ENCODE measurements at places on chromosomes 1 and 21. TPM values are rescaled to one million over a fixed set of nuclear protein-coding genes. Genes with fewer than 3 reads are reported as not detected.

DNA sequence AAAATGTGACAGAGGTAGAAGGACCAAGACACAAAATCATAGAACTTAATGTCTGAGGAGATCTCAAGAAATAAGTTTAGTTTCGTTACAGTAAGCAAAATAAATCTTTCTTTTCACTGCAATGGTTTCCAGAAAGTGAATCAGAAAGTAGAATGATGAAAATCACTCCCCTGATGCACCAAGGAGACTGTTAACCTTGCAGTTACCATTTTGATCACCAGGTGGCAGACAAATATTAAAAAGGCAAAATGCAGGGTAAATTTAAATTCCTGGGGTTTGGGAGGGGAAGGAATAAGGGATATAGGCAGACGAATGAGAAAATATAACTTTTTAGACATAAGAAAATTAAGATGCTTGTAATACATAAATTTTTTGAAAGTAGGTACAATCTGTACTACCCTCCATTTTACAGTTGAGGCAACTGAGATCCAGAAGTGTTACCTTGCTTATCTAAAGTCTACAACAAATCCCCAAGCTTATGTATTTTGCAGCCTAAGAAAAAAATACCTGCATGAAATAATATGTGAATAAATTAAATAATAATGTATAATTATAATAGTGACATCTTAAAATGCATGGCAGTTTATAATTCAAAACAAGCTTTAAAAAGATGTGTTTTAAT is 253.2 kb downstream of the CRB1 start:
- H3K4me3 ChIP-seq, result no peak overlapping the region
- peak; percentile 56 for DNase-seq
- no peaks in the 10 kb centered on the region for H3K4me1 ChIP-seq
- H3K27ac ChIP-seq, result no peak overlapping the region

Gene RGSL1
- not detected for total RNA-seq

Gene CR1
- under 0.01 TPM for total RNA-seq

DNA sequence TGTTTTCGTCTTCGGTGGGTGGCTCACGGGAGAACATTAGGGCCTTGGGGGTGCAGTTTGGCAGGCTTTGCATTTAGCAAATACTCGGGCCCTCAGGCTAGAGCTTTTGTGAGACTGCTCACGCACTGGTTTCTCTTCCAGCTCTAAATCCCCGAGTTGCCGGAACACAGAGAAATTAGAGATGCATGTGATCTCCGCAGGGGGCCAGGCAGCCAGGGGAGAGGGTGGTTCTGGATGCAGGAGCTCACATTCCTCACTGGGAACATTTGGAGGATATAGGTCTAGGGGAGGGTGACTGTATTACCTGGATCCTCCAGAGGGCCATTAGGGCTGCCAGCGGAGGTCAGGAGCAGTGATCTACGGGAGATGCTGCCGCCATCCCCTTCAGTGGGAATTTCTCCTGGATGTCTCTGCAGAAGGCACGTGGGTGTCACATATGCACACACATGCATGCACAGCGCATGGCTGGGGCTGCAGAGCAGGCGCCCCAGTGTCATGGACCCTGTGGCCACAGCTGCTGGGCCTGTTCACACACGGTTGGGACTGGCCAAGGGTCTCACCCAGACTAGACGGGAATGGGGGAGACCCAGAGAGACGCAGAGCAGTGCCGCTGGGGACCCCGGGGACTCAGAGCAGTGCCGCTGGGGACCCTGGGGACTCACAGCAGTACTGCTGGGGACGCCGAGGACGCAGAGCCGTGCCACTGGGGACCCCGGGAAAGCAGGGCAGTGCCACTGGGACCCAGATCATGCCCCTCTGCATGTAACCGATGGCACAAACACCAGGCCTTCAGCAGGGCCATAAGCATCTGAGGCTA is 258.7 kb downstream of the CAMTA1 start:
- H3K4me3 ChIP-seq, result no peak overlapping the region
- H3K4me1 ChIP-seq, result no peaks in the 10 kb centered on the region
- H3K27ac ChIP-seq, result no peak overlapping the region
- H3K36me3 ChIP-seq, result no peaks in the 10 kb centered on the region
- DNase-seq, result peak; percentile 37

Gene ZBTB48
- total RNA-seq, result 14.5 TPM

GRCh38 chr1:43309405-43310025 is 8.7 kb downstream of the TIE1 start:
- no peaks in the 10 kb centered on the region for H3K27me3 ChIP-seq
- H3K27ac ChIP-seq, result no peak overlapping the region
- peak; percentile 89 for DNase-seq
- H3K4me1 ChIP-seq, result no peaks in the 10 kb centered on the region
- H3K36me3 ChIP-seq, result no peaks in the 10 kb centered on the region

Gene LRRC3
- total RNA-seq, result 0.88 TPM

DNA sequence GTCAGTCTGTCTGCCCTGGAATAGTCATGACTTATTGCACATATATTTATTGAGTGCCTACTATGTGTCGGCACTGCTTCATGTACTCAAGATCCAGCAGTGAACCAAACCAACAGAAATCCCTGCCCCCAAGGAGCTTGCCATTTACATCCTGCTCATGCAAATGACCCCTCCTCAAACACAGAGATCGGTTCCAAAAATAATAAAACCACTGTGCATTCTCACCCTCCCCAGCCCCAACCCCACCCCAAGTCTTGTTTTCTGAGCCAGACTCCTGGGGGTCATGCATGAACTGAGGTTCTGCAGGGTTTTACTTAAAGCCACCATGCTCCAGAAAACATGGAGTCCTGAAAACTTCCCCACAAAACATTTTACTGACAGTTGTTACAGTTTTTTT is 61.9 kb downstream of the KIAA0040 start:
- DNase-seq, result no peak
- no peak overlapping the region for H3K4me3 ChIP-seq
- peaks cover 10% of the 10 kb centered on the region for H3K4me1 ChIP-seq
- H3K36me3 ChIP-seq, result no peaks in the 10 kb centered on the region

DNA sequence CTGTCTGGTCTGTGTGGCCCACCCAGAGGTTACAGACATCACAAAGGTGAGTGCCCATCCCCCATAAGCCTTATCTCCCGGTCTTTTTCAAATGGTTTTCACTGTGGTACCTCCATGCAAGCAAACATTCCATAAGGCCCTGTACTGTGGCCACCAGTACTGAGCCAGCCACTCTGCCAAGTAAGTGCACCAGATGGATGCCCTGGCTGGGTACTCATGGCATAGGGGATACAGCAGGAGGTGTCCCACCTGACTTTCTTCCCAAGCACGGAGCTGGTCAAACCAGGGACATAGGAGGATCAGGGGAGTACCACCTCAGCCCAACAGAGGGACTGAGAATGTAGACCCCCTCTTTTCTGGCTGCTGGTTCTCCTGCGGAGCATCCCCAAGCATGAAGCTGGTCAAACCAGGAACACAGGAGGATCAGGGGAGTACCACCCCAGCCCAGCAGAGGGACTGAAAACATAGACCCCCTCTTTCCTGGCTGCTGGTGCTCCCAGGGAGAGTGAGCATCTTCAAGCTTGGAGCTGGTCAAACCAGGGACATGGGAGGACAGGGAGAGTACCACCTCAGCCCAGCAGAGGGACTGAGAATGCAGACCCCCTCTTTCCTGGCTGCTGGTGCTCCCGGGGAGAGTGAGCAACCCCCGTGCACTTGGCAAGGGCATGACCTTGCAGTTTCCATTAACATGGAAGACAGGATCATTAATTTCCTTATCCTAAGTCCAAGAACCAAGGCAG is 81.8 kb upstream of the KLHDC7A start:
- H3K4me1 ChIP-seq, result no peaks in the 10 kb centered on the region
- H3K27me3 ChIP-seq, result no peaks in the 10 kb centered on the region
- no peak overlapping the region for H3K27ac ChIP-seq
- DNase-seq, result no peak

Gene RASSF5
- 0.59 TPM for total RNA-seq

GRCh38 chr21:21969211-21969610 is 971.0 kb downstream of the NCAM2 start:
- no peak for DNase-seq
- H3K27ac ChIP-seq, result no peak overlapping the region
- H3K4me3 ChIP-seq, result no peak overlapping the region
- no peaks in the 10 kb centered on the region for H3K27me3 ChIP-seq
- no peaks in the 10 kb centered on the region for H3K4me1 ChIP-seq

Gene RORC
- total RNA-seq, result not detected

DNA sequence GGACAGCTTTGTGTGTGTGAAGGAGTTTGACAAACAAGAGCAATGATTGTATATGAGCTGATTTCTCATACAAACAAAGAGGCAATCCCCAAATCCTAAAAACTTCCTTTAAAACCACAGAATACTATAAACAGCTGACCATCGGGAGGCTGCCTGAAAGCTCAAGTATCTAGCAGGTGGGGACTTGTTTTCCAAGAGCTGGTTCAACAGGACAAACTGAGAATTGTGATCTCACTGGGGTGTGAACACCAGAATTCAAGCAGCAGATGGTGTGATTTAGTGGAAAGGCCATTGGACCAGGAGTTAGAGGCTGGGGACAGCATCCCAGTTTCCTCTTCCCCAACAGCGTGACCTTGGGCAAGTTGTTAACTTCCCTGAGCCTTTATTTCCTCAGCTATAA is 13.9 kb downstream of the LMX1A start:
- H3K36me3 ChIP-seq, result no peaks in the 10 kb centered on the region
- no peaks in the 10 kb centered on the region for H3K27me3 ChIP-seq
- no peak for DNase-seq
- no peak overlapping the region for H3K27ac ChIP-seq
- no peaks in the 10 kb centered on the region for H3K4me1 ChIP-seq

Gene SPRR2E
- total RNA-seq, result not detected

Gene CHD1L
- 25.6 TPM for total RNA-seq

DNA sequence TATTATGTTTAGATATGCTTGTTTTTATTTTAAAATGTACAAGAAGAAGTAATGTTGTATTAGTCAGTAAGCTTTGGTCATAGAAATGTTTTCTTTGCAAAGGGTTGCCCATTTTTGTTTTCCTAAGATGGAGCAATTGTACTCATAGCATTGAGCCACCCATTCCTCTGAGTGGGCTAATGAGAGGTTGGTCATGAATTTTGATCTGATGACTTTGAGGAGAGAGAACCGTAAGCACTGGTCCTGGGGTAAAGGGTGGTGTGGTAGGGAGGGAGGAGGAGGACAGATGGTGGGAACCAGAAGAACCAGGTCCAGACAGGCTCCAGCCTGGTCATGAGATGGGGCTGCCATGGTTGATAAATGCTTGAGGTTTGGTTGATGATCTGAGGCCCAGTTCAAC is 15.9 kb upstream of the SLC6A9 start:
- DNase-seq, result no peak
- no peaks in the 10 kb centered on the region for H3K36me3 ChIP-seq
- no peaks in the 10 kb centered on the region for H3K27me3 ChIP-seq
- peaks cover 52% of the 10 kb centered on the region for H3K4me1 ChIP-seq
- H3K27ac ChIP-seq, result peak overlapping the region; percentile 91
- H3K4me3 ChIP-seq, result peak overlapping the region; percentile 40

Gene ARMH1
- 3.2 TPM for total RNA-seq

Gene CASQ1
- total RNA-seq, result 0.36 TPM

Gene TTC39A
- 0.88 TPM for total RNA-seq

DNA sequence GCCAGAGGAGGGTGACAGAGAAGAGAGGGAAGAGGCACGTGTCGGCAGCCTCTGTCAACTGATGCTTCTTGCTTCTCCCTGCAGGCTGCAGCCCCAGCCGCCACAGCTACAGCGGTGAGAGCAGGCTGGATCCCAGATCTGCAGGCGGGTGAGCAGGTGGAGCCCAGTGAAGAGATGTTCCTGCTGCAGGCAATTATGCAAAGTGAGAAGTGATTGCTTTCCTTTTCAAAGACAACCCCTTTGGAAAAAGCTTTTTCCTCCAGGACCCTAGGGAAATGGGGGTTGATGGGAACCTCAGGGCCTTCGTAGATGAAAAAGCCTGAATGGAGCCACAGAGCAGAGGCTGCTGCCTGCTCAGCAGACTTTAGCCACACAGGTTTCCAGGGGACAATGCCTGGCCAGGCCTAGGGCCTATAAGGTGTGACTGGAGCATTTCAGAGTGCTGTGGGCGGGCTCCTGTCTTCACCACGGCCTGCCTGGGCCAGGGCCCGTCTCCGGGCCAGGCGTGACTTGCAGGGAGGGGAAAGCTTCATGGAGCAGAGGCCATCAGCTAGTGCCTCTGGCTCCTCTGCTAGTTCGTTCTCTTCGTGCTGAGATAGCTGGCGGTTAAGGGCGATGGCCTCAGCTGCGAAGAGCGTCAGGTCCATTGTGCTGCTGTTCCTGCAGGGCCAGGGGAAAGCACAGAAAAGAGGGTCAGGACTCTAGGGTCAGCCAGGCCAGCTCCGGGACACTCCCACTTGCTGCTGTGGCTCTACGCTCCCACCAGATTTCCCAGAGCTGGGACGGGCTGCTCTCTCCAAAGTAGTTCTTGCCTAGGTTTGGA is 6.9 kb upstream of the KNCN start:
- no peak for DNase-seq
- no peak overlapping the region for H3K4me3 ChIP-seq
- H3K4me1 ChIP-seq, result no peaks in the 10 kb centered on the region

Gene EXOC8
- 16.3 TPM for total RNA-seq

Gene ZNF691
- 5.4 TPM for total RNA-seq

DNA sequence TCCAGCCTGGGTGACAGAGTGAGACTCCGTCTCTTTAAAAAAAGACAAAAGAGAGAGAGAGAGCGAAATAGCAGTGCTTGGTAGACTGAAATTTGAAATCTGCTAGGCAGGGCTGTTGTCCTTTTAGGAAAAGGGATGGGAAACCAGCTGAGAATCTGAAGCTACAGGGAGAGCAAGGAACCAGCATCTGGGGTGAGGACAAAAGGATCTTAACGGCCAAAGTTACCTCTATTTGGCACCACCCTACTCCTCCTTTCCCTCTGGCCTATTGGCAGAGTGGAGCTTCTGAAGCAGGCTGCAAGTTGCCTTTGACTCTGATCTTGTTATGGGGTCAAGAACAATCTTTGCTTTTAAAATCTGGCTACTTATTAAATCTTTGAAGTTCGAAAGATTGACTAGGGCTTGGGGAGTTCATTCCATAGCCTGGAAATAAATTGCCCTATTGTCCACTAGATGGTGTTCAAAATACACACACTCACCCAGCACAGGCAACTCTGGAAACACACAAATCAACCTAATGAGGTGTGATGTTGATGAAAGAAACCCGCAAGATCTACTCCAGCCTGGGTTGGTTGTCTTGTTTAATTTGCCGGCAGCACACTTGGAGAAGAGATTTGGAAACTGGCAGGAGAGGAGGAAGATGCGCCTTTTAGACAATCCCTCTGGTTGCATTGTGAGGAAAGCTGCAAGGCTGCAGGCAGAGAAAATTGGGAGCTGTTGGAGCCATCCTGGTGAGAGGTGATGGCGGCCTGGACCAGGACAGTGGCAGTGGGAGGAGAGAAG is 16.5 kb upstream of the PARP1 start:
- DNase-seq, result peak; percentile 92
- H3K27ac ChIP-seq, result no peak overlapping the region
- H3K4me3 ChIP-seq, result no peak overlapping the region
- H3K36me3 ChIP-seq, result no peaks in the 10 kb centered on the region

- H3K4me1 ChIP-seq, result no peaks in the 10 kb centered on the region
- no peaks in the 10 kb centered on the region for H3K36me3 ChIP-seq
- H3K27me3 ChIP-seq, result no peaks in the 10 kb centered on the region
- peak; percentile 88 for DNase-seq
These were observed 7.2 kb upstream of the MMP23B start for GRCh38 chr1:1624443-1625403.

Gene ARHGAP30
- not detected for total RNA-seq

GRCh38 chr1:51519048-51519864 is at the start of gene EPS15:
Gene EPS15, minus strand, starts transcription at chr1:51519266. Its CDS starts 35 bp downstream, at chr1:51519231.
- H3K27ac ChIP-seq, result peak within 1 kb of the TSS; percentile 35
- H3K4me1 ChIP-seq, result peaks cover 31% of the 10 kb centered on the region
- no peaks in the 10 kb centered on the region for H3K27me3 ChIP-seq
- DNase-seq, result peak; percentile 98

- no peak overlapping the region for H3K4me3 ChIP-seq
- H3K27ac ChIP-seq, result no peak overlapping the region
- peaks cover 37% of the 10 kb centered on the region for H3K4me1 ChIP-seq
These were observed 2.2 kb downstream of the DHCR24 start for GRCh38 chr1:54884768-54885167.

All from osteoblast (primary cell).